ENCODE measurements at places on chromosomes 3 and 15.
A peak's percentile ranks its signal among the peaks of the same experiment; 100 is the strongest.

- DNase-seq = peak; percentile 22
These were observed 809 bp downstream of the NDUFAF3 start for GRCh38 chr3:49022688-49023171.

DNA sequence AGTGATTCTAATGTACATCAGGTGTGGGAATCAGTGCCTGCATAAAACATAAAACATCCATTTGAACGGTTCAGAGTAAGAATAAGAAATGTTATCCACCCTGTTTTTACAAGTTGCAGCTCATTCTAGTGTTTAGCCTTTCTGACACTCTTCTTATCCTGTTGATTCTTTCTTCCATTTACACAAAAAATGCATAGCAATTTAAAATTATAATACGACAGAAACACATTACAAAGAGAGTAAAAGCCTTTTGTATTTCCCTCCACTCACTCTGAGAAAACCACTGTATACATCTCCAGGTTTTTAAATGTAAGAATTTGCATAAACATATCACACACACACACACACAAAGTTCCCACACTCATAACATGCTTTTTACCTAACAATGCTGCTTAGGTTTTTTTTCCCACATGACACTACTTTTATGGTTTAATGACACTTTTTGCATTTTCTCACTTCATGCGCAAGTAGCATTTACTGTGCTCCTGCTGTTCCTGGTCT, 199.8 kb downstream of the CNTN6 start:
- no peak for DNase-seq

DNA sequence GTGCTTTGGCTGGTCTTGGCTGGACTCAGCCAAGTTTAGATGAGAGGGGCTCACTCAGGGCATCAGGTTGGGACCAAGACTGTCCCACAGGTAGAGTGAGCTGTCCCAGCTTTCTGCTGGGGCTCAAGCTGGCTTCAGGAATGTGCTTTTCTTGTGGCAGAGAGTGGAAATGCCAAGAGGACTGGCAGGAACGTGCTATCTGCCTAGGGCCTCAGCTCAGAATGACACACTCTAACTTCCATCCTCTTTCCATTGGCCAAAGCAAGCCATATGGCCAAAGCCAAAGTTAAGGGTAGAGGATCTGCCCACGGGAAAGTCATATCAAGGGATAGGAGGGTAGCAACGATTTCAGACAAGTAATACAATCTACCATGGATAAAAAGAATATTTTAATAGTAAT, 178.8 kb downstream of the ABHD5 start:
- DNase-seq = no peak

DNA sequence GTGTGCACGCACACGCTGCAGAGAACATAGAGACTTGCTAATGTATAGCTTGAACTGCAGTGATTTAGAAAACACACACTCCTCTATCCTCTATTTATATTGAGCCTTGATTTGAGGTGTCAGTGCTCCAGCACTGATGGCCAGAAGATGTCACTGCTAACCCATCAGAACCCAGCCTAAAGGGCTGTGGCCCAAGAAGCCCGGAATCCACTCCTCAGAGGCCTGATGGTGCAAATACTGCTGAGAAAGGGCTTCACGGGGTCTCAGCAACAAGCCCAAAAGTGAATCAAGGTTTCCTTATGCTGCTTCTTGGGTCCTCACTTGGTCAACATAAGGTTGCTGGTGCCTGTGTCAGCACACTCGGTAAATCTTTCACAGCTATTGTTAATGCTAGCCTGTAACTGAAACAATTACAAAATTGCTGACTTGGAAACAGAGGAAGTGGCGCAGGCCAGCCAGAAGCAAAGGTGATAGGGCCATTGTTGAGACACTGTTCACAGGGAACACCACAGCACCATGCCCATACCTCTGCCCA, 60.3 kb downstream of the HEG1 start:
- no peak for DNase-seq

DNA sequence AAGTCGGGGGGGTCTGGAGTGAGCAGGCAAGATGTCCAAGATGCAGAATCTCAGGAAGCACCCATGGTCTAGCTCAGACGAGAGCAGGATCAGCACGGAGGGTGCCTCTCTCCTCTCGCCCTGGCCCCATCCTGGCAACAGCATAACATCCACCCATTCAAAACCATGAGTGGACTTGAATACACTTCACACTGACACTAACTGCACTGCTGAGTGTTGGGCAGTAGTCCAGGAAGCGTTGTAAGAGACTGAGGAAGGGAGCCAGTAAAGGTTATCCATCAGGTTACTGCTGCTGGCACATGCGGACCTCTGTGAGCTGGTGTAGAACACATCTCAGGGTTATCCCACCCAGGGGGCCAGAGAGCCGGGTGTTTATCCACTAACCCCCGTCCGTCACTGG, 131.0 kb upstream of the TOPAZ1 start:
- no peak for DNase-seq

DNA sequence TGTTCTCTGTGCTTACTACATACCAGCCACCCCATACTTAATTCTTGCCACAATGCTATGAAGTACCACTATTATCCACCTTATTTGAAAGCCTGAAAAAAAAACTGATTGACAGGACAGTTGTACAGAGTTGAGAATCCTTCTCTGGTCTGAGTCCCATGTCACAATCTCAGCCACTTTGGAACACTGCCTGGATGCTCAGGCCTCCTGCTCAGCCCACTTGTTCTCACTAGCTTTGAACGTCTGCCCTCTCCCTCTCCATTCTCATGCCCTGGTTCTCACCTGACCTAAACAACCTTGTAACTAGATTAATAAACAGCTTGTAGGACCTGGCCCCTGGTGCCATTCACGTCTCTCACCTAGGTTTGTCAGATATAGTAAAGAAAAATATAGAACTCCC, 53.9 kb downstream of the TRIM69 start:
- DNase-seq = no peak

- no peak for DNase-seq
These were observed 877.3 kb downstream of the ROBO2 start for GRCh38 chr3:77917225-77917624.

- no peak for DNase-seq
These were observed at the start of gene ALDH1L1 for GRCh38 chr3:126180477-126181397. TSS of gene ALDH1L1 (minus strand) at chr3:126180586. CDS start at chr3:126160979, 19,607 bp downstream.

- no peak for DNase-seq
These were observed 177.8 kb downstream of the OTOL1 start for GRCh38 chr3:161674402-161674801.

DNA sequence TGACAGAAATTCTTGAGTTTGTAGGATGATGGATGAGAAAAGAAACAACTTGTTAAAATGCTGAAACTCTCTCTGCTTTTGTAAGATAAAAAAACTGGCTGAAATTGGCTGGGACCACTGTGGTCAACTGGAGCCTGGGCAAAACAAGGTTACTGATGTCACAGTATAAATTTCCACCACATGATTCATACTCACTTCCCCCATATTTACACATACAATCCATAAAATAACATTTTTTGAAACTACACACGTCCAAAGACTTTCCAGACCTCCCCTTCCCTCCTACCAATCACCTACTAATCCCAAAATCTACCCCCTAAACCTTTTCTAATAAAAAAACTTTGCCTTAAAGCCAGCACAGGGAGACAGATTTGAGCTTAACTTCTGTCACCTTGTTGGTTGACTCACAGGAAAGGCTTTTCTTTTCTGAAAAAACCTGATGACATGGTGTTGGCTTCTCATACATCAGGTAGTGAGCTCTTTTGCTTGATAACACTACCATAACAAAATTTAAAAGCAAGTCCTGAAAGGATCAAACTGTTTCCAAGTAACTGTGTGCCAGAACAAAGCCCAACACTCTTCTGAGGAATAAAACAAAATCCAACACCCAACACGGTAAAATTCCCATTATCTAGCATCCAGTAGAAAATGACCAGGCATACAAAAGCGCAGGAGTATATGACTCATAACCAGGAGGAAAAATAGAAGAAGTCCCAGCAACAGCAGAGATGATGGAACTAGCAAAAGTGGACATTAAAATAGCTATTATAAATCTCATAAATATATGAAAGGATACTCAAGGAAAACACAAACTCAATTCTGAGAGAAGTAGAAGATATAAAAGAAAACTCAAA, 87.3 kb upstream of the SNRK start:
- DNase-seq = no peak

- DNase-seq = peak; percentile 16
These were observed 5.0 kb downstream of the PEAK1 start for GRCh38 chr15:77414789-77415442.

GRCh38 chr3:119557192-119557876, 2.1 kb downstream of the CD80 start:
- DNase-seq = no peak

- no peak for DNase-seq
These were observed 227.9 kb downstream of the PYDC2 start for GRCh38 chr3:191688756-191689433.

DNA sequence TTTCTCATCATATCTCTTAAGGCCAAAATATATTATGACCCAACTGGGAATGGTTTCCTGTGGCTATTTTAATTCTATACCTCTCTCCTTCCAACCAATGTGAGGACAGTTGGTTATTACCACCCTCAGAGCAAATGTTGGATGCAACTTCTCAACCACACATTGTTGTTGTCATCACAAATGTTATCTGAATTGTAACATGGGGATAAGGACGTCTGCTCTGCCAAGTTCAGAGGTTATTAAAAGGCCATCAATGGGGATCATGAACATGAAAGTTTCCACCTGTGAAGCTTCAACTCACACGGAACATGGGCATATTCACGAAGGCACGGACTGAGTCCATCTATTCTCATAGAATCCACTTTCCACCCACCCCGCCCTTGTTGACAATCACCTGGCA, 46.8 kb downstream of the MB21D2 start:
- no peak for DNase-seq

- DNase-seq = no peak
These were observed 50.6 kb upstream of the SPATA16 start for GRCh38 chr3:173191611-173192010.

- DNase-seq = no peak
These were observed 42.9 kb downstream of the ATP13A3 start for GRCh38 chr3:194443901-194444300.

DNA sequence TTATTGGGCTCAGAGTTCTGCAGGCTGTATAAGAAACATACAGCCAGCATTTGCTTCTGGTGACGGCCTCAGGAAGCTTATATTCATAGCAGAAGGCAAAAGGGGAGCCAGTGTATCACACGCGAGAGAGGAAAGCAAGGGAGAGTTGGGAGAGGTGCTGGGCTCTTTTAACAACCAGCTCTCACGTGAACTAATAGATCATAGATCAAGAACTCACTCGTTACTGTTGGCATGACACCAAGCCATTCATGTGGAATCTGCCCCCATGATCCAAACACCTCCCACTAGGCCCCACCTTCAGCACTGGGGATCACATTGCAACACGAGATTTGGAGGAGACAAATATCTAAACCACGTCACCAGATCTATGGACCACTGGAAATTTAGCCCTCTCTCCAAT, 70.2 kb downstream of the TIPARP start:
- no peak for DNase-seq

DNA sequence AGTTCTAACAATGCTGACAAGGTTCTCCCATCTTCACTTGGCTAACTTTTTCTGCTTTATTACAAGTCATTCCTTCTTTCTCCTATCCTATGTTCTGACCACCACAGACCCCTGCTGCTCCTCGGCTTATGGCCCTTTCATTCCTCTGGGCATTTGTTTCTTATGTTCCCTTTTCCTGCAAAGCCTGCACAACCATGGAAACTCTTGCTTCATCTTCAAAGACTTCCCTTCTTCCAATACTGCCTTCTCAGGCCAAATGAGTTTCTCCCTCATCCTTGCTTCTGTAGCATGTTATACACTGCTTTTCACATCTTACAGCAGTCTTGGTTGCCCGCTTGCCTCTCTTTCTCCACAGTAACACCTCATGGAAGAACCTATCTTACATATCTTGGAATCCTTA, 17.9 kb upstream of the ATOSA start:
- DNase-seq = no peak

GRCh38 chr3:115825046-115825445, 201.7 kb downstream of the GAP43 start:
- DNase-seq = no peak

GRCh38 chr3:153881201-153881600, 240.0 kb upstream of the ARHGEF26 start:
- DNase-seq = no peak

DNA sequence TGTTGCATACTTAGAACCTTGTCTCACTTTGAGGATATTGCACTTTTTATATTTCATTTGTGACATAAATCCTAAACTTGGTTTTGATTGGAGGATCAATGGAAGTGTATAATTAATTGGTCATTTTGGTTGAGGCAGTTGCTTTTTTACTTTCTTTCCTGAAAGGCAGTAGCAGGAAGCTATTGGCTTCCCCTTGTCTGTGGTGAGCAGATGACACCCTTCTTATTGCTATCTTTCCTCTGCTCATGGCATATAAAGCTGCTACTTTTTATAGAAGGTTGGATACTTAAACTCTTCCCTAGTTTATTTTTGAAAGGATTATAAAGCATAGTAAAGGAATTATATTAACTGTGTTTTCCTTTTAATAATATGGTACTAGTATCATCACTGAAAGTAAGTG, 28.6 kb downstream of the FAM98B start:
- DNase-seq = no peak

DNA sequence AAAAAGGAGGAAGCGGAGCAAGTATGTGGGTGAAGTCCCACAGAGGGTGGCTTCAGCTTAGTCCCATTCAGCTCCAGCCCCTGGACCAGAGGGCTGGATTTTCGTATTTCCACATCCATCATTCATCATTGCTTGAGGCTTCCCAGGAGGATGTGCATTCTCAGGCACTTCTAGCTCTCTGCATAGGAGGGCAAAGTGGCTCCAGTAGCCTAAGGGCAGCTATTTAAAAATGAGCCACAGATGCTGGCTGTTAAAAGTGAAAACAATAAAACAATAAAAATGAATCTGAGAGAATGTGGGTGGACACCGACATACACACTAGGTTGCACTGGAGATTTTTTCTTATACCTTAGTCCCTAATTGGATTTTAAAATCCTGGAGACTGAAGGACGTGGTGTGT, 629.2 kb upstream of the ZNF385D start:
- no peak for DNase-seq

DNA sequence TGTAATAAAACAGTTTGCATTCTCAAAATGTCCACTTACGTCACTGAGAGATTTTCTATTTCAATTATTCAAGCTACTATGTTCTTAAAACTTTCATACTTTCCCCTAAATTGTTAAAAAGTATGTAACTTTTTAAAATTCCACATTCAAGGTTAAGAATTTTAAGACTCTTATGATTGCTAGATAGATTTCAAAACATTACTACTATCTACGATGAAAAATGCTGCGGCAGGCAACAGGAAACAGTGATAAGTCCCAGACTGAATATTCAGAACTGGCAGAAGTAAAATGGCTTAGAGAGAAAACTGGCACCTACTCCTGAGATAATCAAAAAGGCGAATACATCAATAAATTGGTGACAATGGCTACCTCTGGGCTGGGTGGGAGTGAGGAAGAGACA, 16.2 kb downstream of the ATP13A3 start:
- DNase-seq = no peak

GRCh38 chr3:90016555-90016954, 909.1 kb downstream of the EPHA3 start:
- DNase-seq = no peak

DNA sequence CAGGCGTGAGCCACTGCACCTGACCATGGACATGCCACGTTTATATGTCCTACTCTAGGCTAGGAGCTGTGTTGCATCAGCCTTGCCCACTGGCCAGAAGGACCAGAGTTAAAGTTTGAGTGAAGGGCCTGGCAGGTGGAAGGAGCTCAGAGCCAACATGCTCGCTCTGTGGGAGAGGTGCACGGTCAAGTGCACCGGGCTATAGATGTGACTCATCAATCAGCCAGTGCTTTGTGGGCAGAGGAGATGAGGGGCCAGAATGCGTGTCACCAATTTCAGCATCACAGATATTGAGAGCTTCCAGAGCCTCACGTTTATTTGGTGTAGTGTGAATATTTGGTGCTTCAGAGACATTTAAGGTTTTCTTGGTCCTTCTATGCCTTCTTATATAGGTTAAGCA, 137.3 kb upstream of the KBTBD8 start:
- no peak for DNase-seq

All from hematopoietic multipotent progenitor cell treated with erythropoietin and hydrocortisone succinate and interleukin-3 and kit ligand, for 17 days (in vitro differentiated cells).